ENCODE measurements at places on chromosomes 12 and 14. TPM values are rescaled to one million over a fixed set of nuclear protein-coding genes. Genes with fewer than 3 reads are reported as not detected.
A peak's percentile ranks its signal among the peaks of the same experiment; 100 is the strongest.

GLT8D2 gene
- 11.2 TPM for total RNA-seq

GRCh38 chr12:54417712-54418440, 1.2 kb downstream of the ITGA5 start:
- H3K27me3 ChIP-seq, result no peaks in the 10 kb centered on the region
- H3K4me1 ChIP-seq, result no peaks in the 10 kb centered on the region
- peak overlapping the region; percentile 84 for H3K27ac ChIP-seq
- no peaks in the 10 kb centered on the region for H3K36me3 ChIP-seq
- DNase-seq, result no peak

GRCh38 chr12:57165741-57166140, 18.3 kb upstream of the LRP1-AS start:
- peaks cover 44% of the 10 kb centered on the region for H3K36me3 ChIP-seq
- no peak overlapping the region for H3K27ac ChIP-seq
- H3K4me3 ChIP-seq, result no peak overlapping the region
- H3K27me3 ChIP-seq, result no peaks in the 10 kb centered on the region
- H3K4me1 ChIP-seq, result no peaks in the 10 kb centered on the region
- no peak for DNase-seq

KCNC2 gene
- 4.7 TPM for total RNA-seq

DNA sequence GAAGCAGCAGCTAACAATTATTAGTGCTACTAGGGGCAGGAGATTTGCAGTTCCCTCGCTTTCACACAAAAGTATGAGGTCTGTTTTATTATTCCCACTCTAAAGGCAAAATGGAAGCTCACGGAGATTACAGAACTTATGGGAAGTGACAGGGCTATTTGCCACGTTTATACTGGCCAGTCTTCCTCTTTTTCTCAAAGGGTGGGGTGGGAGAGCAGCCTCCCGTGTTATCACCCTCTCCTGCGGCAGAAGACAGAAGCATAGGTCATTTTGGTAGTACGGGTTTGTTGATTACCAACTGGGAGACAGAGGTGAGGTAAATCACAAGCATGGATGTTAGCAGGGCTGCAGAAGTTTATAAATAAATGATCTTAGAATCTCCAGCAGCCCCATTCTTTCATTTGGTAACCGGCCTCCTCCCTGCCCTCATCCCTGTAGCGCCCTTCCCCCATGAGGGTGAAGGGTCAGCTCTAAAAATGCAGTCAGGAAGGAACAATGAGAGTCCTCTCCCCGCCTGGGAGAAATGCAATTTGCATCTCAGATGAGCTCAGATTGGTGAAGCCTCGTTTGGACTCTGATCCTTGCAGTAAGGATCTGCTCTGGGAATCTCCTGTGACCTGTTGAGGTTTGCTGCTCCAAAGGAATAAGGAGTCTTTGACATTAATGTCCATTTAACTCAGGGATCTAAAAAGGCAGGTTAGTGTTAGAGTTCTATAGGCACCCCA, 44.7 kb upstream of the SINHCAF start:
- peak overlapping the region; percentile 58 for H3K27ac ChIP-seq
- no peaks in the 10 kb centered on the region for H3K27me3 ChIP-seq
- H3K36me3 ChIP-seq, result no peaks in the 10 kb centered on the region

LMNTD1 gene
- 3.5 TPM for total RNA-seq

DNA sequence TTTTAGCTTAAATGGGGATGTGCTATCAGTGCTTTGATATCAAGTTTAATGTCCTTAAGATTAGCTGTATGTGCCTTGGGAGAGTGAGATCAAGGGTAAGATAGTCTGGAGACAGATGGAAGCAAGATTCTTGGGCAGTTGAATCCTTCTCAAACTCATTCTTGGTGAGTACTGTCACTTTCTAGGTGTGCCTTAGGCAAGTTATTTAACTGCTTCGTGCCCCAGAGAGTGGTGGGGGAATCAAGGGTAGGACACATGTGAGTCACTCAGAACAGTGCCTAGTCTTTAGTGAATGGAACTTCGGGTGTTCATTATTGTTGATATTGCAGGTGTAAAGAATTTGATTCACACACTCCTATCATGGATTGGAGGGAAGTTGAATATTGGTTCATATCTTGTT, 803.7 kb downstream of the DIO2 start:
- no peak overlapping the region for H3K27ac ChIP-seq
- no peak for DNase-seq
- H3K27me3 ChIP-seq, result no peaks in the 10 kb centered on the region

FANCM gene
- 13.5 TPM for total RNA-seq

- H3K4me3 ChIP-seq, result no peak overlapping the region
- no peak overlapping the region for H3K27ac ChIP-seq
- H3K36me3 ChIP-seq, result no peaks in the 10 kb centered on the region
- no peaks in the 10 kb centered on the region for H3K27me3 ChIP-seq
- H3K4me1 ChIP-seq, result no peaks in the 10 kb centered on the region
- DNase-seq, result no peak
Measured at GRCh38 chr12:2693980-2694610, 100.7 kb upstream of the FKBP4 start.

GRCh38 chr12:59383079-59383822, 212.6 kb upstream of the SLC16A7 start:
- no peaks in the 10 kb centered on the region for H3K27me3 ChIP-seq
- no peak overlapping the region for H3K4me3 ChIP-seq
- no peak for DNase-seq
- H3K36me3 ChIP-seq, result no peaks in the 10 kb centered on the region

TCL1B gene
- 1.4 TPM for total RNA-seq

DNA sequence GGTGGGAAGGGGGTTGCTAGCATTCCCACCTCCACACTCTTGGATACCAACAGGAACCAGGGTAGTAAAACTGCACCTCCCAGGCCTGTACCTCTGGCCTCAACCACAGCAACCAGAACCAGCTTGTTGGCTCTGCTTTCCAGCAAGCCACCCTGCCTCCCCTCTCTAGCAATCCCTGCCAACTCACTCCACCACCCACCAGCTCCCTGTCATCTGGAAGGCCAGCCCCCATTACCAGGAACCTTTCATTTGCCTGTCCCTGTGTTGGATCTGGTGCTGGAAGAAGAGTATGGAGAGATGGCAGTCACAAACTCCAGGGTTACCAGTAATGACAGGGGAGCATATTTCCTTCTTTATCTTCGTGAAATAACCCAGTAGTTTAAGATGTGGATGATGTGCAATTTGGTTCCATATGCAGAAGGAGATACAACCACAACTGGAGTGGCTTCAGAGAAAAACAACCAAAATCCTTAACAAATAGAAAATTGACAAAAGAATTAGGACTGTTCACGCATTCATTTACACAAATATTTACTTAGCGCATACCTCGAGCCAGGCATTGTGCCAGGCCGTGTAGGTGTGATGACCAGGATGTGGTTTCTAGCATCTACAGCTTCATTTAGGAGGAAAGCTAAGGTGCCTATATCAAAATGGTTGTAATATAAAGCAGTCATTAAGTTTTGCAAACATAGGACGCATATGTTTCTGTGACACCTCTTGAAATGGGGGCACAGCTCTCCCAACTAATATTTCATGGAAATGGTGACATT, 3.4 kb downstream of the B4GALNT3 start:
- no peaks in the 10 kb centered on the region for H3K27me3 ChIP-seq
- H3K27ac ChIP-seq, result no peak overlapping the region
- peak; percentile 21 for DNase-seq
- H3K4me3 ChIP-seq, result no peak overlapping the region
- H3K36me3 ChIP-seq, result no peaks in the 10 kb centered on the region
- H3K4me1 ChIP-seq, result no peaks in the 10 kb centered on the region

- H3K27me3 ChIP-seq, result no peaks in the 10 kb centered on the region
- DNase-seq, result no peak
- H3K4me3 ChIP-seq, result no peak overlapping the region
- H3K27ac ChIP-seq, result no peak overlapping the region
- no peaks in the 10 kb centered on the region for H3K4me1 ChIP-seq
Measured at GRCh38 chr14:35855876-35856481, 29.8 kb downstream of the BRMS1L start.

DNA sequence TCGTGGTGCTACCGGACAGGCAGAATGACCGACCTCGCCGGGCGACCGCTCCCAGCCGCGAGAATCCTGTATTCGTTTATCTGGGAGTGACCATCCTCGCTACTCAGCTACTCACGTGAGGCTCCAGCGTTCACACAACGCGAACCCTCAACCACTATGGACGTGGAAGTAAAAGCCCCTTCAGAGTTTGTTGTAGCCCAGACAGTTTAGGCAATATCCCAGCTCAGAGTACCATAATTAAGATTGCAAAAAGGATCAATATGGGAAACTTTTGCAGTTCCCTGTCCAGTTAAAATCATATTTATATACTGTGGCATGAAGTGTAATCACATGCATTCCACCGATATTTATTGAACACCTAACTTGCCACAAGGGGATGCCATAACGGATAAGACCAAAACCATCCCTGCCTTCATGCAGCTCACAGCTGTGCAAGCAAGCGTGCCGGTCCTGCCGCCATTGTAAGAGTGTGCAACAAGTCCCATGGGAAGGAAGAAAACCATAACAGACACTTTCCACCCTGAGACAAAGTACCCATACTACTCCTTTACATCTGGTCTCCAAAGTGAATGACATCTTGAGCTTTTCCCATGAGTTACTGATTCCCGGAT, 938 bp upstream of the MAX start:
- H3K36me3 ChIP-seq, result no peaks in the 10 kb centered on the region
- H3K4me1 ChIP-seq, result peaks cover 2% of the 10 kb centered on the region
- no peak for DNase-seq
- H3K27ac ChIP-seq, result peak overlapping the region; percentile 62
- H3K27me3 ChIP-seq, result no peaks in the 10 kb centered on the region

KRT80 gene
- total RNA-seq, result 3.7 TPM

GRCh38 chr12:70151993-70152392, 91.2 kb upstream of the CNOT2 start:
- H3K4me3 ChIP-seq, result no peak overlapping the region
- no peak overlapping the region for H3K27ac ChIP-seq
- no peaks in the 10 kb centered on the region for H3K36me3 ChIP-seq
- H3K4me1 ChIP-seq, result no peaks in the 10 kb centered on the region
- DNase-seq, result no peak

ACSM4 gene
- 0.91 TPM for total RNA-seq

GRCh38 chr12:102629262-102629888, 149.0 kb upstream of the IGF1 start:
- H3K4me3 ChIP-seq, result no peak overlapping the region
- no peaks in the 10 kb centered on the region for H3K4me1 ChIP-seq
- DNase-seq, result no peak
- H3K27ac ChIP-seq, result no peak overlapping the region
- H3K27me3 ChIP-seq, result no peaks in the 10 kb centered on the region

- H3K27ac ChIP-seq, result no peak overlapping the region
- H3K36me3 ChIP-seq, result no peaks in the 10 kb centered on the region
- H3K27me3 ChIP-seq, result no peaks in the 10 kb centered on the region
- no peak overlapping the region for H3K4me3 ChIP-seq
Measured at GRCh38 chr12:15754233-15754632, 35.0 kb downstream of the EPS8 start.

DNA sequence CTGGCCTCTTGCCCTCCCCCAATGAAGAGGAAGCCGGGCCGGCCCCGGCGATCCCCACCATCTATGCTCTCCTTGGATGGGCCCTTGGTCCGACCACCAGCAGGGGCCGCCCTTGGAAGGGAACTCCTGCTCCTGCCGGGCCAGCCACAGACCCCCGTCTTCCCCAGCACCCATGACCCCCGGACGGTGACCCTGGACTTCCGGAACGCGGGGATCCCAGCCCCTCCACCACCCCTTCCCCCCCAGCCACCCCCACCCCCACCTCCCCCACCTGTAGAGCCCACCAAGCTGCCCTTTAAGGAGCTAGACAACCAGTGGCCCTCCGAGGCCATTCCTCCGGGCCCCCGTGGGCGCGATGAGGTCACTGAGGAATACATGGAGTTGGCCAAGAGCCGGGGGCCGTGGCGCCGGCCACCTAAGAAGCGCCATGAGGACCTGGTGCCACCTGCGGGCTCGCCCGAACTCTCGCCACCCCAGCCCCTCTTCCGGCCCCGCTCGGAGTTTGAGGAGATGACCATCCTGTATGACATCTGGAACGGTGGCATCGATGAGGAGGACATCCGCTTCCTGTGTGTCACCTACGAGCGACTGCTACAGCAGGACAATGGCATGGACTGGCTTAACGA, 19.4 kb downstream of the SETD1B start:
- no peak for DNase-seq
- H3K36me3 ChIP-seq, result peaks cover 25% of the 10 kb centered on the region
- H3K27me3 ChIP-seq, result no peaks in the 10 kb centered on the region
- H3K27ac ChIP-seq, result no peak overlapping the region

GRCh38 chr14:60723907-60724618, at the start of gene SIX4:
Gene SIX4 (minus strand): TSS chr14:60724351. CDS start chr14:60724074, 277 bp downstream.
- no peaks in the 10 kb centered on the region for H3K36me3 ChIP-seq
- peak; percentile 94 for DNase-seq
- H3K4me1 ChIP-seq, result no peaks in the 10 kb centered on the region
- H3K4me3 ChIP-seq, result peak within 1 kb of the TSS; percentile 78
- H3K27me3 ChIP-seq, result no peaks in the 10 kb centered on the region

DNA sequence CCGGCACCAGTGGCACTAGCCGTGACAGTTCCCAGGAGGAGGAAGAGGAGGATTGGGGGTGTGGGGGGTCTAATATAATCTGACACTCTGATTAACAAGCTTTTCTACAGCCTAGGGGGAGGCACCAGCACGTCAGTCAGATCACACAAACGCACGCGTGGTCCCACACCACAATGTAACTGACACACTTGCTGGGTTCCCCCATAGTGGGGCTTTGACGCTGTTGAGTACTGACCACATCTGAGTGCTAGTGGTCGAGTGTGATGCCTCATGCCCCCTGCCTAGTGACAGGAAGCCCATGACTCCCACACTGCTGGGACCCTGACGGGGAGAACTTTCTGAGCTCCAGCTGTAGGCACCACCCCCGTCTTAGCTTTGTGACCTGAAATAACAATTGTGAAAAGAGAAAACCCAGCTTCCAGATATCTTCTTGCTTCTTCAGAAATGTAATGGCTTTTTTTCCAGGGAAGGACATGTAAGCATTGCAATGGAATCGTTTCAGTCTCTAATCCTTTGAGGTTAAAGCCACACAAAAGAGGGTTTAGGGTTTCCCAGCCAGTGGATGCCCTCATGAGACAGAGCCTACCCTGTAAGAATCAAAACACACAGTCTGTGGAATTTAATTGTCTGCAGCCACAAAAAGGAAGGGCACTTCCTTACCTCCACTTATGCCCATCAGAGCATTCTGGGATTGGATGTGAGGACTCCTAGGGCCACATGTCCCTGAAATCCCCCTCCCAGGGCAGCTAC, 183.9 kb downstream of the PIWIL1 start:
- H3K36me3 ChIP-seq, result no peaks in the 10 kb centered on the region
- H3K27ac ChIP-seq, result no peak overlapping the region
- peaks cover 4% of the 10 kb centered on the region for H3K27me3 ChIP-seq
- DNase-seq, result no peak
- no peaks in the 10 kb centered on the region for H3K4me1 ChIP-seq
- H3K4me3 ChIP-seq, result no peak overlapping the region

KRT77 gene
- total RNA-seq, result 0.57 TPM

OASL gene
- 0.91 TPM for total RNA-seq

SSTR1 gene
- 0.80 TPM for total RNA-seq

GRCh38 chr14:19771895-19772430, 1.3 kb upstream of the OR4M1 start:
- H3K4me1 ChIP-seq, result no peaks in the 10 kb centered on the region
- H3K27ac ChIP-seq, result no peak overlapping the region
- no peak for DNase-seq
- no peak overlapping the region for H3K4me3 ChIP-seq
- no peaks in the 10 kb centered on the region for H3K27me3 ChIP-seq
